Activated effector memory CD4-positive, alpha-beta T cell treated with anti-CD3 and anti-CD28 coated beads, Interleukin-2, amount 50 U/mL, for 16 hours (primary cell): ENCODE measurements at places on chromosomes 7 and 10.

DNA sequence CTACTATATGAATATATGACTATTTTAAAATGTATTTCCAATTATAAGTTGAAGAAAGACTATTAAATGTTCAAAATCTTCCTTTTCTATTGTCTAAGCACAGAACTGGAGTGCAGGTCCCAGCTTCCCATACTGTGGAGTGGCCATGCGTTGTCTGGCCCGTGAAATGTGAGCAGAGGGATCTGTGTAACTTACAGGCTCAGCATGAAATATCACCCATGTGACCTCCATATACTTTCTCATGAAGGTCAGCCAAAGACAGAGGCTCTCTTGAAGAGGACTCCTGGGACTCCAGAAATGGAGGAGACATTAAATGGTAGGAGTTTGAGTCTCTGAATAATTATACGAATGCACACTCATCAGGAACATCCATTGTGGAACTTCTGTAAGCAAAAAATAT lies 92.4 kb upstream of the CAV2 start:
- DNase-seq = no peak

DNA sequence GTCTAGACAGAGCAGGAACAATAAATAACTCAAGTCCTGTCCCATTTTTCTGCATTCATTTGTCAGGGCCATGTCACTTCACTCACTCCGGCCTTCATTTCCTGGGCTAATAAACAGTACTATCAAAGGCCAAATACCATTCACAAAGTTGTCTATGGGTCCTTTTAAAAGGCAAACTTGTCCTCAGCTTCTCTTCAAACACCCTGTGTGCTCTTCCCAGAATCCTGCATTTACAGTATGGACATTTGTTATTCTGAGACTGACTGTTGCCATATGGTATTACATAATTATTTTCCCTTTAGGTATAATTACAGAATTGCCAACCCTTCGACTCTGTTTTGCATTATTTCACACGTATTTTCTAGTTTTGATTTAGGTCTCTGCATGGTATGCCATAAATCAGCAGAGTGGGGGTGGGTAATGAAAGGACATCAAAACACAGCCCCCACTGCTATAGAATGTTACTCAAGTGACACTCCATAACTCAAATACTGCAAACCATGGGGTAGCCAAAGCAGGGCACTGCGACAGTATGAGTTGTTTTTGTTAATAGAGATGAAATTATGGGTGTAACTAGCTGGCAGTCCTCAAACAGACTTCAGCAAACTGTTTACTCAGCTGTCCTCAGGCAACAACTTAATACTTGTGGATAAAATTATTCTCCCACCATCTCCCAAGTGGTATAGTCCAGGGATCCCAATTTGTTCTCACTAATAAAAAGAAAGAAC lies 183.7 kb downstream of the TRIL start:
- no peak for DNase-seq

GRCh38 chr7:34756691-34757090 lies 98.7 kb downstream of the NPSR1 start:
- DNase-seq = no peak

DNA sequence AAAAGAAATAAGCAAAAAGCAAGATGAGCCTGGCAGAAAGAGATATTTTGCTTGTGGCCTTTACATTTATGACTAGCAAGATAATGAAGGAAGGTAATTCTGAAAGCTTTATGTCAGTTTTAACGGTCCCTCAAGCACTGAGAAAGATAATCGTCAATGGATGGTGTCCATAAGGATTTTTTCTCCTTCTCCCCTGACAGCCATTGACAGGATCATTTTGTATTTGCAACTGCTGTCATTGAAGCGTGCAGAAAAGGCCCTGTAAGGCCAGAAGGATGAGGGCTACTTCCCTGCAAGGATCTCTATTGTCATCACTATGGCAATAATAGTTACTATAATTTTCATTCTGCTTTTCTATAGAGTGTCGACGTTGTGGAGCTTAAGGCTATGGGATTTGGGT lies 994 bp upstream of the LRGUK start:
- no peak for DNase-seq

DNA sequence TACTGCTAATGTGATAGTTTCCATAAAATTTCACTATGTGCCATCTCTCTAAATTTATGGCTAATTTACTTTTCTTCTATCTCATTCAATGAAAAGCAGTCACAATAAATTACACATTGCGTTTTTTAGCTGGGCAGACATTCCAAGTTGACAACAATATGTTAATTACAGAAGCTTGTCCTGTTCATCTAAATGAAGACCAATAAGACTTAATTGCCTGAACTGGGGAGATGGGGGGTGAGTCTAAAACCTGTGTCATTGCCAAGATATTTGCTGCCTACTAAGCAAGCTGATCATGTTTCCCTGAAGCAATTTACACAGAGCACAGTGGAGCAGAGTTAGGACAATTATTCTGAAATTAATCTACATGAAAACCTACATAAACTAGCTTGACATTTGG lies 89.3 kb upstream of the ADRB1 start:
- DNase-seq = no peak
